ENCODE measurements at places on chromosomes 16 and 17.

DNA sequence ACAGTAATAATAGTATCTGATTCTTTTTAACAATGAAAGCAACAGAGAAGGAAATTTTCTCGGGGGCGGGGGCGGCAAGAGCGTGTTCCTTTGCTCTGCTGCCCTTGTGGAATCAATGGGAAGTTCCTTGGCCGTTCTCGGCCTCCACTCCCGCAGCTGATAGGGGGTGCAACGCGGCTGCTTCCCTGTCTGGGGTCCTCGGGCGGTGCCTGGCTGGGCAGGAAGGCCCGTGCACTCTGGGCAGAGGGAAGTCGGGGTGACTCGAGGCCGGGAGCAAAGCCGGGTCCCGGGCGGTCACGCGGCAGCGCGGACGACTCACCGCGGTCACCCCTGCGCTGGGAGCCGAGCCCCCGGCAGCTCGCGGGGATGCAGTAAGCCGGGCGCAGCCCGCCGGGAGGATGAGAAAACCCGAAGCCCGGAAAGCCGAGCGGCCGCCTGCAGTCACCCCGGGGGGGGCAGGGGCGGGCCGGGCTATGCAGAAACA is 2.5 kb downstream of the TUBB3 start:
- DNase-seq: no peak

DNA sequence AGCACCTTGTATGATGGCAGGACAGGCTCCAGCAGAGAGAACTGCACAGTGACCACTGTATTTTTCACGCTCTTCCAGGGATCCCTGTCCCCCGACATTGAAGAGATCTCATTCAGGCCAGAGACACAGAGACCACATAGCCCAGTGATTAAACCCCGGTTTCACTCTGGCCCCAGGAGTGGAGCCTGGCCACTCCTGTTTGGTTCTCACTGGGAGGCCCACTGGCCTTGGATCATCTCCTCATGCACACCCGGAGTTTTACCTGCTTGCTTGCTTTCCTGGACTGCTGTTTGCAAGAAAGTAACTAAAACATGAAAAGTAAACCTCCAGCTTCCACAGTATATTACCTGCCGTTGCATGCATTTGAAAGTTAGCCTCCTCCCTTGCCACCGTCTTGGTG is 13.2 kb upstream of the CLEC18C start:
- no peak for DNase-seq

GRCh38 chr16:67415872-67416793 is at the start of gene ZDHHC1:
TSS of gene ZDHHC1 (minus strand) at chr16:67416477. CDS start at chr16:67407775, 8,702 bp downstream.
- peak; percentile 46 for DNase-seq

DNA sequence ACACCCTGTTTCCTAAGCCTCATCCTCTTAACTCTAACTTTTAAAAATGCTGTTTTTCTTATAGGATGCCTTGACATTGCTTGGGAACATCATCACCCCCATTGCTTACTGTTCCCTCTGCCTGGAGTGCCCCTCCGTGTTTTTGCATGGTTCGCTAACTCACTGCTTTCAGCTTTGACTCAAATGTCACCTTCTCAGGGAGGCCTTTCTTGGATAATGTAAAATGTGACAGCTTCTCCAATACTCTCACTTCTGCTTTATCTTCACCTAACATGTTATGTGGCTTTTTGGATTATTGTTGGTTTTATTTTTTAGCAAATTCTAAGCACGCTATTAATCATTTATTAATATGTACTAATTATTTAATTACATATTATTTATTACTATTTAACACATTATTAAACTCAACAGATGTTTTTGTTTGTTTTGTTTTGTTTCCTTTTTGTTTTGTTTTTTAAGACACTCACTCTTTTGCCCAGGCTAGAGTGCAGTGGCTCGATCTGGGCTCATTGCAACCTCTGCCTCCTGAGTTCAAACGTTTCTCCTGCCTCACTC is 3.8 kb downstream of the CRYM start:
- DNase-seq: no peak

DNA sequence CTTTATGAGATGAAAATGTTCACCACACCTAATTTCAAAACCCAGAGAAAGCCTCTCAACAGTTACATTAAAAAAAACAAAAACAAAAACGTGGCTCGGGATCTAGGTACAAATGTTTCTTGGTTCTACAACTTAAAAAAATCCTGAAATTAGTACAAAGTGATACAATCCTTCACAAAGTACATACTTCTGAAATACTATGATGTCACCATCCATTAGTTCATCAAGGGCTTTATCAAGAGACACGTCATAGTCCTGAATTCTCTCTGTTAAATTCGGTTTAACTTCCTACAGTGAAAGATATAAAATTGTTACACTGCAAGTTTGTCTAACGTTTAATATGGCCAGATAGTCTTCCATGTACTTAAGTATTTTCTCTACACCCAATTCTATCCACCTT is 18.2 kb downstream of the LITAFD start:
- no peak for DNase-seq

DNA sequence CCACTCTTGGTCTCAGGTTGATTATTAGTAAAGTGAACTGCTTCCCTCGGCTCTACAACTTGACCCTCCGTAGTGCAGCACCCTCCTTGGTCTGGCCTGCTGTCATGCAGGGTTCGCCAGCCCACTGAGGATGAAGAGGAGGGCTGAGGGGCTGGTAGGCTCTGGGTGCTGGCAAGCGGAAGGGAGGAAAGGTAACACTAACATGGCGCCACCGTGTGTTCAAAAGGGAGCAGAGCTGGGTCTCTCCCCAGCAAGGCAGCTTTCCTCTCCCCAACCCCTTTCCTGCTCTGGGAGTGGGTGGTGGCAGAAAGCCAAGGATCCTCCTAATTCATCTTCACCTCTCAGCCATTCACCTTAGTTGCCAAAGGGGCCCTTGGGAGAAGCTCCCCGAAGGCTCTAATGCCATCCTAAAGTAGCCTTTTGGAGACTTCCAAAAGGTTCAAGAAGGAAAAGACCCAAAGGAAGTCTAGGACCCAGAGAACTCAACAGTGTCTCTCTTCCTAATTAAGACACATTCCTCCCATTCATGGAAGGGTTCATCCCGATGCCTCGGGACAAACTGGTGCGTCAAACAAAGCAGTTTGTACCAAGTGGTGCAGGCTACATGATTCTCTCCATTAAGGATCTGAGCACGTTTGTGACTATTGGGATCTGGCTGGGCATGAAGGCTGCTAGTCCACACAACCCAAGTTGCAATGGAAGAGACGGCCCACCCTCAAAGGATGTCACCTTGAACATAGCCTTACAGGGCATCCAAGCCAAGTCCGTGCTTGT is 90.8 kb upstream of the TOB1 start:
- peak; percentile 77 for DNase-seq

- no peak for DNase-seq
Observed at GRCh38 chr16:12511308-12511707, 292.4 kb downstream of the CPPED1 start.

GRCh38 chr17:45863857-45864654 is 19.4 kb downstream of the SPPL2C start:
- no peak for DNase-seq

- DNase-seq: no peak
Observed at GRCh38 chr17:45428050-45428617, 4.5 kb downstream of the ARHGAP27 start.

DNA sequence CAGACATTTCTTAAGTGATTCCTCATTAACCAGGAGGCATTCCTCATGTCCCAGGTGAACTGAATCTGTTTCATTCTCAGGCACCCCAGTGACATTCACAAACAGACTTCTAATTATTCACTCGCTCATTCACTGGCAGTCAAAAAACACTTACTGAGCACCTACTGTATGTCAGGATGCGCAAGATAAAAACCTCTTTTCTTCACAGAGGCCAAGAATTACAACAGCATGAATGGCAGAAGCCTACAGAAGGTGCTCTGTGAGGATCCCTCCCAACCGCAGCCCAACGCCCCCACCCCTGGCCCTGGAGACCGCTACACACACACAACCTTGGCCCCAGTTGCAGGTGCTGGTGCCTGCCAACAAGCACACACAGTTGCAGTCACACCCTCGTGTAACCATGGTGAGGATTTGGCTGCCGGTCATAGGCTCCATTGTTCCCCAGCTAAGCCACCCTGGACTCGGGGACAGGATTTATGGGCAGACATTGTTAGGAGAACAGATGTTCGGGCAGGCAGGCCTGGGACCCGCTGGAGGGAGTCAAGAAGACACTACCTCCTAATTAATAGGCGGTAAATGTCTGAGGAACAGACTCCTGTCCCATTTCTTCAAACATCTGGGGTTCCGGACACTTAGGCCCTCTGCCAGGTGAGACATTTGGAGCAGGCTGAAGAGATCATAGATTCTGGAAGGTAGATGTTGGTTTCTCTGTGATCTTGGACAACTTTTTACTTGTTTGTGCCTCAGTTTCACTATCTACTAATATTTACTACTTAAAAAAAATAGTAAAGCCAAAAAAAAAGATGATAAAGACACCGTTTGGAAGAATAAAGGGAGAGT is 43.2 kb downstream of the CUEDC1 start:
- DNase-seq: no peak

- no peak for DNase-seq
Observed at GRCh38 chr17:82104797-82105416, 6.9 kb upstream of the FASN start.

DNA sequence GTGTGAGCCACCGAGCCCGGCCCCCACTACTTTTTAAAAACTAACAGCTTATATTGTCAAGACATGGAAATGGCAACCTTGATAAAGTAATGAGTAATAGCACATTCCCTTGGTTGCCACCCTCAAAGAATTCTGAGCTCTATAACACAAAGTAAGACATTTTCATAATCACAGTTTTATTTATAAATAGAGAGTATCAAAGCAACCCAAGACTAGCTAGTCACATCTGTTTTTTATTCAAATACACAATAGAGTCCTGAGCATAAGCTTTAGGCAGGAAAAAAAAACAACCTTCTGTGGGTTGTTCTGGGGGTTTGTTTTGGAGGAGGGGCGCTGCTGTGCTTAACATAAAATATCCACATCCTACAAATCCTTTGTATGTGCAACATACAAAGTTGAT is 68.7 kb downstream of the CEP95 start:
- DNase-seq: no peak

GRCh38 chr16:57752581-57753447 is 17.2 kb downstream of the KATNB1 start:
- no peak for DNase-seq

- no peak for DNase-seq
Observed at GRCh38 chr16:79264237-79265109, 336.1 kb downstream of the MAF start.

DNA sequence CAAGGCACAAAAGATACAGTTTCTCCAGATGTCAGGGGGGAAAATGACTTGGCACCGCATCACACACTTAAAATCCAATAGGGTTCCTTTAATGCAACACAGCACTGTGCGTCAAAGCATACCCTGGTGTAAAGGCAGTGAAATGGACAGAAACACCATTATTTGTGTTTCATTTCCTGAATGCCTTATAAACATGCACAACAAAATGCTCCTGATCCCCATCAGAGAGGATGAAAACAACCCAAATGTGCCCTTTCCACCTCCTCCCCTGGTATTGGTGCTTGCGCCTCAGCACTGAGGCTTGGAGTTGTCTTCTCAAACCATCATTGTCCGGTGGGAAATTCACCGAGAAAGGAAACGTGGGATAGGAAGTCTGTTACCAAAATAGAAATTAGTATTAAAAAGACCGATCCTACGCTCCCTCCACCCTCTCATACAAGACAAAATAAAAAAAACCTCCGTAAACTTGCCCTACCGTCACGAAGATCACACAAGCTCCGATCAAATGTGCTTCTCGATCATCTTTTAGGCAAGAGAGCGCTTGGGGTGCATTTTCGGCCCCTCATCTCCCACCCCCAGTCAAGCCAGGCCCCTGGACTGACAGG is 722 bp downstream of the CDC27 start:
- no peak for DNase-seq

GRCh38 chr17:79393358-79394052 is 217.3 kb downstream of the RBFOX3 start:
- DNase-seq: peak; percentile 31

GRCh38 chr17:64028874-64029464 is 8.5 kb upstream of the ICAM2 start:
- no peak for DNase-seq

DNA sequence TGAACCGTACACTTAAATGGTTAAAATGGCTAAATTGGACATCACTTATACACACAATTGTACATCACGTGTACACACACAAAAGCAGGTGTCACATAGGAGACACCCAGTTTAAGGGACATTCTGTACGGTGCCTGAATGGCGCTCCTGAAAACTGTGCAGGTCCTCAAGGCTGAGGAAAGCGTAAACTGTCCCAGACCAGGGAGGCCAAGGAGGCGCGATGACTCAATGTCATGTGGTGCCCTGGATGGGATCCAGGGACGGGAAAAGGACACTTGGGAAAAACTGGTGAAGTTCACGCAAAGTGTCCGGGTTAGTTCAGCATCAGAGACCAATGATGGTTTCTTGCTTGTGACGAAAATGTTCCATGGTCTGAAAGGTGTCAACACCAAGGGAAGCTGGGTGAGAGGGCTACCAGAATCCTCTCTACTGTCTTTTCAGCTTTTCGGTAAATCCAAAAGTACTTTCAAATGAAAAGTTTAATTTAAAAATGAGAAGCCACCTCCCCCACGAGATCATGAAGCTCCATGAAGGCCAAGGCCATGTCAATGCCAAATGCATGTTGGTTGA is 112.2 kb downstream of the CMIP start:
- no peak for DNase-seq

DNA sequence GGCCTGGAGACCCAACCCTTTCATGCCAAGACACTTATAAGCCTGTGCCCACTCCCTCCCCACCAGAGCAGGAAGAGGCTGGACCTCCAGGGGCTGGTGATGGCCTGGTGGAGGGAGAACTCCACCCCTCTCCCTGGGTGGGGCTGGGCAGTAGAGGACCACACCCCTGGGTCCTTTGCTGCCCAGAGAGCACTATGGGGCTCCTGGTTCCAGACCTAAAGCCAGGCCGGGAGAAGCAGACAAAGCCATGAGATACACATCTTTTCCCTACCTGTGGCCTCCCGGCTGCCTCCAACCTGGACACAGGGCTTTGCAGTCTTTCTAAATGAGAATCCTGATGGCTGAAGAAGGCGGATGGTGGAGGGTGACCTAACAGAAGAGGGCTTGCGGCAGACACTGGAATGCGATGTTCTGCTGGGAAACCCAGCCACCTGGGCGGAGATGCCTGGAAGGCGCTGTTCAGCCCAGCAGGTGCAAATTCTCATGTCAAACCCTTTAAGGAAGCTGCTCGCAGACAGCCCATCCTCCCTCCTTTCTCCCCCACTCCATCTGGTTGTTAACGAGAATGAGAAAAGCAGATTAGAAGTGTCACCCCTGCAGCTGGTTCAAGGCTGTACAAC is 43.9 kb upstream of the KIFC3 start:
- no peak for DNase-seq

GRCh38 chr16:57146735-57147134 is 39.1 kb downstream of the PSME3IP1 start:
- DNase-seq: no peak
